SW 1271 (cell line): ENCODE measurements at places on chromosomes 7 and 10.

DNA sequence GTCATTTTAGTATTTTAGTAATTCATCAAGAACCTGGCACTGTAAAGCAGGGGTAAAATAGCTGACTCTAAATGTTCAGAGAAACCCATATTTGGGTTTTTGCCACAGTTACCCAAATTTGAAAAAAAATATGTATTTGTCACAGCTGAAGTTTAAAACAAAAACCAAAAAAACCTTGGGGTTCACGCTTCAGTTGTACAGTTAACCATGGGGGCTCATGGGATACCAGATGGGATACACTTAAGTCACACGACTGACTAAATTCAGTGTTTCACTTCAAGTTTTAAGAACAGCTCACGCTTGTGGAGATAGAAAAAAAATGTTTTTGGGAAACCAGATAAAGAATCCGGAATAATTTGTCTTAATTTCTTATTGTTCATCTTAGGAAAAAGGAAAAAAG lies 2.1 kb downstream of the ARL3 start:
- no peak for DNase-seq

- no peak for DNase-seq
Measured at GRCh38 chr7:55173671-55174070, 154.9 kb downstream of the EGFR start.

GRCh38 chr10:51389415-51390321 lies 309.7 kb downstream of the CSTF2T start:
- no peak for DNase-seq

GRCh38 chr7:55026086-55026790 lies 7.4 kb downstream of the EGFR start:
- no peak for DNase-seq

- no peak for DNase-seq
Measured at GRCh38 chr10:43844221-43844620, 195.5 kb upstream of the ZNF32 start.

- DNase-seq, result no peak
Measured at GRCh38 chr7:137980308-137980707, 21.6 kb downstream of the CREB3L2 start.

- no peak for DNase-seq
Measured at GRCh38 chr7:70492625-70493024, 639.3 kb upstream of the GALNT17 start.

DNA sequence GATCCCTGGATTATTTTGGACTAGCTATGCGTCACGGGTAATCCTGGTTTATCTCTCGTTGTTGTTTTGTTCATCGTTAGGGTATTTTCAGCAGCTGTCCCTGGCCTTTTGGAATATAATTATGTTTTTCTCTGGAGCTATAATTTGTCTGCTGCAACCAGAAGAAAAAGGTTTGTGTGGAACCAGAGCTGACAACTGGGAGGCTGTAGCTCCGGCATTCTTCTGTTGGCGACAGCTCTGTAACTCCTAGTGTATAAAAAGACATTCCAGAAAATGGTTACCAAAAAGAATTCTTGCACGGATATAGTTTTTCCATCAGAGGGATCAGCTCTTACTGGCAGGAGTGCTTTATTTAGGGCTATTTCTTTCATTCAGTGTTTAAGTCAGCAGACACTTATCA lies 130.9 kb upstream of the PRR15 start:
- no peak for DNase-seq

- no peak for DNase-seq
Measured at GRCh38 chr7:2838873-2839578, 5.1 kb downstream of the GNA12 start.

GRCh38 chr7:158803367-158803969 lies 25.8 kb downstream of the ESYT2 start:
- DNase-seq, result no peak

- DNase-seq, result peak; percentile 3
Measured at GRCh38 chr7:30068117-30068516, 39.9 kb downstream of the PLEKHA8 start.

GRCh38 chr7:22470981-22471380 lies 29.0 kb downstream of the STEAP1B start:
- no peak for DNase-seq

GRCh38 chr10:57699944-57700343 lies 567.8 kb downstream of the IPMK start:
- no peak for DNase-seq

DNA sequence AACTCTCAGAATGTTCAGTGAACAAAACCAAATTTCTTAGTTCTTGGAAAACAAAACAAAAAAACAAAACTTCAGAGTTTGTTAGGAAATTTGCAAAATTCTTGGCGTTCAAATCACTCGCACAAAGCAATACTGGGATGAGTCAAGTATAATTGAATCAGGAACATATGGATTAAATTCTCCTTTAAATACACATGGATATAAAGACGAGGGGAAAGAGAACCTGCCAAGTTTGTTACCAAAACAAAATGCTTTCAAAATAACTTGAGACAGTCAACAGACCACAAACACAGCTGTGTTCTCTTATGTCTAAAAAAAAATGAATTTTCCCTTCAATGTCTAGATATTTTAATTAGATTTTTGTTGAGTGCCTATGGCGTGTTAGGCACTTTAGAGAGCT lies 93.5 kb upstream of the MPP7 start:
- no peak for DNase-seq

GRCh38 chr10:55822096-55822495 lies 539.0 kb downstream of the ZWINT start:
- DNase-seq, result no peak

GRCh38 chr7:157278791-157279724 lies 57.7 kb upstream of the DNAJB6 start:
- DNase-seq, result no peak

- no peak for DNase-seq
Measured at GRCh38 chr10:71045204-71045809, 156.9 kb upstream of the PCBD1 start.

DNA sequence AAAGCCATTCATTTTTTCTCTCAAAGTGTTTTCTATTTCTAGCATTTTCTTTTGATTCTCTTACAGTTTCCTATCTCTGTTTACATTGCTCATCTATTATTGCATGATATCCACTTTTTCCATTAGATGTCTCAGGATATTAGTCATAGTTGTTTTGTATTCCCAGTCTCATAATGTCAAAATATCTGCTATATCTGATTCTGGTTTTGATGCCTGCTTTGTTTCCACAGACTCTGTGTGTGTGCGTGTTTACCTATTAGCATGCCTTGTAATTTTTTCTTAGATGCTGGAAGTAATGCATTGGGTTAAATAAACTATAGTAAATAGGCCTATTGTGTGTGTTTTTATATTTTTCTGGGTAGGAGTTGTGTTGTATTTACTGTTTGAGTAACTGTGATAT lies 1126.3 kb downstream of the SORCS1 start:
- DNase-seq, result no peak

DNA sequence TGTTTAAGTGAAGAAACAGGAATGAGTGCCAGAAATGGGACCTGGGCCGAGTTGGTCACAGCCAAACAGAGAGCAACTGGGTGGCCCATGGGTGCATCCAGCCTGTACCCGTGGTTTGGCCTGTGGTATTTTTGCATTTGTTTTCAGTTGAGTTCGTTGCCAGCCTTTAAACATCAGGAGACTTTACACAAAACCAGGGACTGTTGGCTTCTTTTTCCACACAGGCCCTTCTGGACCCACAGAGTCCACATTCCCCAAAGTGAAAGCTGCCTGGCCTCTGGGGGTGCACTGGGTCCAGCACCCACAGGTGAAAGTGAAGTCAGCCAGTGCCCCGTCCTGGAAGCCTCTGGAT lies 54.1 kb upstream of the TNS3 start:
- no peak for DNase-seq

DNA sequence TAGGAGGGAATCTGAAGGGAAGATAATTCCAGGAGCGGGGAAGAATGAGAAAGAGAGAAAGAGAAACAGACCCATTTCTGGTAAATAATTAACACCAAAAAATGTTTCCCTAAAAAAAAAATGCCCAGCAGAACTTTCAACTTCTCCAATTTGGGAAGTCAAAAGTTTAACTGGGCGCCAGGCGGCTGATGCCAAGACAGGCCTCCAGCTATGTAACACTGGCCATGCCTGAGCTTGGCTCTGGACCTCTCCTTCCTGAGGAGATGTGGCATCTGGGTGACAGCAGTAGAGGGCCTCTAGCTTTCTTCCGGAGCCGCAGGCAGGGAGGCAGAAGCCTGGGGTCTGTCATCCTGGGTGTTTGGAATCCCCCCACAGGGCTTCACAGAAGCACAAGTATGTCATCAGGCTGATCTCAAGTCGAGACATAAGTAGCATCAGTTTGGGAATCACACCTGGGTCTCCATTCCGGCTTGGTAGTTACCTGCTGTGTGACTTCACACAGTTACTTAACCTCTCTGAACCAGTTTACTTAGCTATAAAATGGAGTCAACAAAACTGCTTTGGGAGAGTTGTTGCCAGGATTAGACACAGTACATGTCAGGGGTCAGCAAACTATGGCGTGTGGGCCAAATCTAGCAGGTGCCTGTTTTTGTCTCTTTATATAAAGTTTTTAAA lies 50.5 kb upstream of the TCF7L2 start:
- no peak for DNase-seq

- no peak for DNase-seq
Measured at GRCh38 chr7:142894112-142894984, 8.8 kb upstream of the TRPV6 start.

DNA sequence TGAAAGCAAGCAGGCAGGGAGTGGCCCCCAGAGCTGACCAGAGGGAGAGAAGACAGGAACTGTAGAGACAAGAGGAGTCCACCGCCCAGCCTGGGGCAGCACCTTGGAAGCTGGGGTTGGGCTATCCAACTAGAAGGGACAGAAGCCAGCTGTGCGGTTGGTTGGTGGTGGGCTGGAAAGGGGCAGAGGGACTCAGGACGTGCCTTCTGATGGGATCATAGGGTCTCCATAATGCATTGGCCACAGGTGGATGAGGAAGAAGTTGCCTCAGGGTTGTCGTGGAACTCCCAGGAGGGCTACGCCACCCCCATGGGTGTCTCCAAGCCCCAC lies 114.0 kb upstream of the RET start:
- no peak for DNase-seq

GRCh38 chr7:81206667-81207360 lies 288.0 kb upstream of the SEMA3C start:
- no peak for DNase-seq

- no peak for DNase-seq
Measured at GRCh38 chr7:156944876-156945275, 4.6 kb upstream of the NOM1 start.

GRCh38 chr7:23100697-23101096 lies 4.9 kb upstream of the KLHL7 start:
- no peak for DNase-seq

GRCh38 chr10:96298362-96298761 lies 5.9 kb upstream of the DNTT start:
- DNase-seq, result no peak

DNA sequence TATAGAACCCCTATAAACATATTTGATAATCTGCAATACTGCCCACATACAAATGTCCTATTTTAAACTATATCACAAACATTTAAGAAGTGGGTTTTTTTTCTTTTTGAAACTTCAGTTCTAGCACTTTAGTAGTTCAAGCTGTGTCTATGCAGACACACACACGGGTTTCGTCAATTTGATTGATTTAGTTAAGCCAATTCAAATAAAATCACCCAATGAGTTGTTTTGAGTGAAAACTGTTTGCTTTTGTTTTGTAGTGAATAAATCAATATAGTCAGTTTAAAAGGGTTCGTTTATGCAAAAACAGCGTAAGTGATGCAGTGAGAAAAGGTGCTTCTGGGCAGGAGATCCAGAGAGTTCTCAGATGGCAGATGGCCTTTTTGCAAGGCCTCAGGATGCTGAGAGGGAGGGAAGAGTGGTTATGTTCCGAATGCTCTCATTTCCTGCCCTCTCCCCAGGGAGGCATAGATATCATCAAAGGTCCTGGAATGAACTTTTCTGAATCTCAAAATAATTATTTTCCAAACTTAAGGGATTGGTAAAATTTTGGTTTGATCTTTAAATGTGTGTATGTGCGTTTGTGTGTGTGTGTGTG lies 102.7 kb downstream of the AGMO start:
- no peak for DNase-seq

GRCh38 chr7:20193873-20194272 lies 23.3 kb downstream of the MACC1 start:
- no peak for DNase-seq

DNA sequence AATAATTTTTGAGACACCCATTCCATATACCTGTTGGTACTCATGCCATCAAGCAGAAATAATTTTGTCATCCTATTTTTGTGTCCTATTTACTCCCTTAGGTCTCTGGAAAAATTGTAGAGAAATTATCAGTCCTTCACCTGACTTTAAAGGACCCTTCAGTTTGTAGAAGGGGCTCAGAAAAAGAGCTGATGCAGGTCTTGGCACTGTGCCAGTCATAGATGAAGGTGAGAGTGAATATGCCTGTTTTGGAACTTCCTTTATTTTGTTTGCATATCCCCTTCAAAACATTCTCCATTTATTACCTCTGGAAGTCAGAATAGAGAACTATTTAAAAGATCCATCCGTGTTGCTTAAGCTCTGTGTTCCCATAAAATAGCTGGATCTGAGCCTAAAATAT lies 321.0 kb upstream of the TPK1 start:
- DNase-seq, result no peak

DNA sequence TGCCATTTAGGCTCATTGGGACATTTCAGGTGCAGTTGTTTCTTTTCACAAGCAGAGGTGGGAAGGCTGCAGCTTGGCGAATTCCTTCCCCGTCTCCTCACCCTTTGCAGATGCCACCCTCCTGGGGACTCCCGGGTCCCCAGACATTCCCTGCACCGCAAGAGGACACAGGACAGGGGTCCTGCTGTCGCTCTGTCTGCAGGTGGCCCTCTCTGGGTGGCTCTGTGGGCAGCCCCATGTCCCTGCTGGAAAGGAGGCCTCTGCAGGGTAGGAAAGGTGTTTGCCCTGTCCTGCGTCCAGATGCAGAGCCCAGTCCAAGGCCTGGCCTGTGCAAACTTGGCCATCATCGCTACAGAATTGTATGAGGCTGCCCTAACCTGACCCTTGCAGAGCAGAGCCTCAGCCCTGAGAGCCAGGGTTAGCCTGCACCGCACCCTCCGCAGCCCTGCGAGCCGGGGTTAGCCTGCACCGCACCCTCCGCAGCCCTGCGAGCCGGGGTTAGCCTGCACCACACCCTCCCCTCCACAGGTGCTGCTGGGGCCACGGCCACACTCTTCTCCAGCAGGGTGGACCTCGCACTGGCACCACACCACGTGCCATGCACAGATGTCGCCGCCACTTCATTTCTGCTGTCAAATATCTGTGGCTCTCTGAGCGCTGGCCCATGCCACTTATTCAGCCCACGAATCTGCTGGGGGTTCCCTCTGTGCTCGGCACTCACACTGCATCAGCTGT lies 61.0 kb downstream of the CFAP46 start:
- DNase-seq, result no peak

GRCh38 chr10:9825491-9826018 lies 1192.1 kb upstream of the CELF2 start:
- no peak for DNase-seq

- DNase-seq, result no peak
Measured at GRCh38 chr10:61139592-61139953, 195.6 kb upstream of the RHOBTB1 start.

- no peak for DNase-seq
Measured at GRCh38 chr7:107854989-107855388, 36.0 kb upstream of the DLD start.

DNA sequence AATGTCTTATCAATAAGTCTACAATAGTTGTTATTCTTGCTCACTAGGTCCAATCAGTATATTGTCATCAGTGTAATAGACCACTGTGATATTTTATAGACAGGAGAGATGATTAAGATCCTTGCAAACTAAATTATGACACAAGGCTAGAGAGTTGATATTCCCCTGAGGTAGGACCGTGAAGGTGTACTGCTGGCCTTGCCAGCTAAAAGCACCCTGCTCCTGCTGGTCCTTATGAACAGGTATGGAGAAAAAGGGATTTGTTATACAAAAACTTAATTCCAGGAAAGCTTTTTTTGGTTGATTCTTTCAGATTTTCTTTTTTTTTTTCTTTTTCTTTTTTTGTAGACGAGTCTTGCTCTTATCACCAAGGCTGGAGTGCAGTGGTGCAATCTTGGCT lies 16.8 kb upstream of the TMEM213 start:
- no peak for DNase-seq
